ENCODE measurements at places on chromosomes 7 and 10.

DNA sequence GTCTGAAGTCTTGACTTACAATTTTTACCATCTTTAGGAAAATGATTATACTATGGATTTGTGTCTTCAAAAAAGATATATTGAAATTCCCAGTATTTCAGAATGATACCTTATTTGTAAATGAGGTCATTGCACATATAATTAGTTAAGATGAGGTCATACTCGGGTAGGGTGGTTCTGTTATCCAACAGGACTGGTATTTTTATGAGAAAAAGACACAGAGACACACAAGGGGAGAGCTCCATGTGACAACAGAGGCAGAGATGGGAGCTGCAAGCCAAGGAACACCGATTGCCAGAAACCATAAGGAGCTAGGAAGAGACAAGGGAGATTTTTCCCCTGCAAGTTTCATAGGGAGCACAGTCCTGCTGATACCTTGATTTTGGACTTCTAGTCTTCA, 356.9 kb downstream of the ARL4A start:
- no peak for DNase-seq

DNA sequence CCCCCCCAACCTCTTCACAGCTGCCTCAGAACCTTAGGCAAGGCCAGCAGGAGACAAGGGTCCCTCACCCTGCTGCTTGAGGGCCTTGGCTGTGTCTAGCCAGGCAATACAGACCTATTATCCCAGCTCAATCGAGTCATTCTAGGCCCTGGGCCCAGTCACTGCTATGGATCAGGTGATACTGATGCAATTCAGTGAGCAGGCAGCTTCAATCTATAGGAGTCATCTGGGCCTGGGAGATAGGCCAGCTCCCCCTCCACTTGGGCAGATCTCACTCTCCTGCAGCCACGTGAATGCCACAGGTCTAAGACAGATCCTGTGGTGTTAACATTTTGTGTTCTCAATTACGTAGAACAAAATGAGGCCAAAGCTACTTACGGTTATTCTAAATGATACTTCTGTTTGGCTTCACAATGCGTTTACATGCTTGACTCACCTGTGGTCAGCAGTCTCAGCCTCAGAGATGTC, 68.0 kb upstream of the LRRC4 start:
- DNase-seq: no peak

DNA sequence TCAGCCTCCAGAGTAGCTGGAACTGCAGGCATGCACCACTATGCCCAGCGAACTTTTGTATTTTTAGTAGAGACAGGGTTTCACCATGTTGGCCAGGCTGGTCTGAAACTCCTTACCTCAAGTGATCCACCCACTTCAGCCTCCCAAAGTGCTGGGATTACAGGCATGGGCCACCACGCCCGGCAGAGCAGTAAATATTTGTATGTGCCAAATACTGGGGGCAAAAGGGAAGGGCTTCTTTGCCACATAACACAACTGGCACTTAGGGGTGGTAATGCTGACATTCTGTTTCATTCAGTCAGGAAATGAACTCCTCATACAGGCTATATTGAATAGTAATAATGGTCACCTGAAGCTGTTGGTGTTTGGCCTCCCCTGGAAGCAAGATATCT, 41.6 kb downstream of the ACSM6 start:
- DNase-seq: no peak

DNA sequence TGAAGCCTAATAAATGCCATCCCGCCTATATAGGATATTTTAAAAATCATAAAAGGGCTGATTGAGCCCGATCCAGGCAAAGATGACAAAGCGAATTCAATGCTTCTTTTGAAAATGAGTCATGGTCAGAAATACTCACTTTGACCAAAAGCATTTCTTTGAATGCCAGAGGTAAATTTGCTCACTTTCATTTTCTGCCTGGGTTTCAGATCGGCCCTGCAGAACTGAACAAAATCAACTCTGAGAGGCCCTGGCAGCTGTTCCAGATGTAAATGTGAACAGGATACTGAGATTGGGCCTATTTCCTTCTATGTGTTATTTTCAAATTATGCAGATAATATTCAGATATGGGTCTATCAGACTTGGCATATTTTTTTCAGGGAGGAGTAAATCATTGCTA, 114.8 kb upstream of the ARID5B start:
- no peak for DNase-seq

- DNase-seq: no peak
These were observed 7.7 kb downstream of the CLCN1 start for GRCh38 chr7:143323653-143324052.

GRCh38 chr10:118865998-118866693, 111.4 kb upstream of the CACUL1 start:
- no peak for DNase-seq

- DNase-seq: no peak
These were observed 1.1 kb upstream of the PPP1R9A start for GRCh38 chr7:94906065-94906851.

GRCh38 chr10:11339660-11340059, 271.8 kb downstream of the USP6NL start:
- no peak for DNase-seq

GRCh38 chr7:3949242-3949640, 648.2 kb downstream of the SDK1 start:
- no peak for DNase-seq

DNA sequence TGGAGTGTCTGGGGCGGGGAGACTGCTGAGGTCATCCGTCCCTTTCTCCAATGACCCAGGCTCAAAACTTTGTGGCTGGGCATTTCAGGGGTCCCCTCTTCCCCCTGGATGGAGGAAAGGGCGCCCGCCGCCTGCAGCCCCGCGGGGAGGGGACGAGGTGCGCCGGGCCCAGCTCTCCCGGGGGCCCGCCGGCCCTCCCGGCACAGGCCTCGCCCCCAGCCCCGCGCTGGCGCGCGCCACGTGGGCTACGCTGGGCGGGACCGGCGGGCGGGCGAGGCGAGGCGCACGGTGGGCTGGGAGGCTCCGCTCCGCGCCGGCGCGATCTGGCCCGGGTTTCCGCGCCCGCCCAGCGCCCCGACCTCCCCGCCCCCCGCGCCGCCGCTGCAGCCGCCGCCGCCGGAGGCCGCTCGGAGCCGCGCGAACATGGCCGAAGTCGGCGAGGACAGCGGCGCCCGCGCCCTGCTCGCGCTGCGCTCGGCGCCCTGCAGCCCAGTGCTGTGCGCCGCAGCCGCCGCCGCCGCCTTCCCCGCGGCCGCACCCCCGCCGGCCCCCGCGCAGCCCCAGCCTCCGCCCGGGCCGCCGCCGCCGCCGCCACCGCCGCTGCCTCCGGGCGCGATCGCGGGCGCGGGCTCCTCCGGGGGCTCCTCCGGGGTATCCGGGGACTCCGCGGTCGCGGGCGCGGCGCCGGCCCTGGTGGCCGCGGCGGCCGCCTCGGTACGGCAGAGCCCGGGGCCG, at the start of gene FOXK1:
Gene FOXK1, plus strand, starts transcription at position 410 of the 735 bp plus-strand sequence. Its CDS starts 14 bp downstream, at position 424.
- peak; percentile 67 for DNase-seq

- DNase-seq: peak; percentile 37
These were observed 8.3 kb upstream of the ATP6V0E2 start for GRCh38 chr7:149865437-149865836.

DNA sequence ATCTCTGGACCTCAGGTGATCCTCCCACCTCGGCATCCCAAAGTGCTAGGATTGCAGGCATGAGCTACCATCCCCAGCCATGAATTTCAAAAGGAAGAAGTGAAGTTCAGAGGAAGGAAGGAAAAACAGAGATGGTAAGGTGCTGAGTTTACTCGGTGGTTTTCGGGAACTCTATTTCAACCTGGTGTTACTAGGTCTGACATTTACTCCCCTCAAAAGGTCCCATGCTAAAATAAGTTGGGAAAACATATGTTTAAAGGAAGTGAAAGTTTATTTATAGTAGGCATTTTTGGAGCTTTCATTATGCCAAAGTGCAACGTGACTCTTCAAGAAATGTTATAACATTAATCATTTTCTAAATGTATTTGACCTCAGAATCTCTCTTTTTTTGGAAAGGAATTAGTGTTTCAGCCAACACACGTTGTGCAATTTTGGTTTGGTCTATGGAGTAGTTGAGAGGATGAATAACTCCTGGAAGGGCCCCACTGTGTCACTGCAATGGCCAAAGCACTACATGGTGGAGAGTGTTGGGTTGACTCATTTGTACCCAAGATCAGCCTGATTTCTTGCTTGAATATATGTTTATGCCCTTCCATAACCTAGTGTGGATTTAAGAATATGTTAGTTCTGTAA, 114.7 kb upstream of the FAM171A1 start:
- no peak for DNase-seq

- DNase-seq: no peak
These were observed 21.7 kb upstream of the MALSU1 start for GRCh38 chr7:23277359-23277989.

DNA sequence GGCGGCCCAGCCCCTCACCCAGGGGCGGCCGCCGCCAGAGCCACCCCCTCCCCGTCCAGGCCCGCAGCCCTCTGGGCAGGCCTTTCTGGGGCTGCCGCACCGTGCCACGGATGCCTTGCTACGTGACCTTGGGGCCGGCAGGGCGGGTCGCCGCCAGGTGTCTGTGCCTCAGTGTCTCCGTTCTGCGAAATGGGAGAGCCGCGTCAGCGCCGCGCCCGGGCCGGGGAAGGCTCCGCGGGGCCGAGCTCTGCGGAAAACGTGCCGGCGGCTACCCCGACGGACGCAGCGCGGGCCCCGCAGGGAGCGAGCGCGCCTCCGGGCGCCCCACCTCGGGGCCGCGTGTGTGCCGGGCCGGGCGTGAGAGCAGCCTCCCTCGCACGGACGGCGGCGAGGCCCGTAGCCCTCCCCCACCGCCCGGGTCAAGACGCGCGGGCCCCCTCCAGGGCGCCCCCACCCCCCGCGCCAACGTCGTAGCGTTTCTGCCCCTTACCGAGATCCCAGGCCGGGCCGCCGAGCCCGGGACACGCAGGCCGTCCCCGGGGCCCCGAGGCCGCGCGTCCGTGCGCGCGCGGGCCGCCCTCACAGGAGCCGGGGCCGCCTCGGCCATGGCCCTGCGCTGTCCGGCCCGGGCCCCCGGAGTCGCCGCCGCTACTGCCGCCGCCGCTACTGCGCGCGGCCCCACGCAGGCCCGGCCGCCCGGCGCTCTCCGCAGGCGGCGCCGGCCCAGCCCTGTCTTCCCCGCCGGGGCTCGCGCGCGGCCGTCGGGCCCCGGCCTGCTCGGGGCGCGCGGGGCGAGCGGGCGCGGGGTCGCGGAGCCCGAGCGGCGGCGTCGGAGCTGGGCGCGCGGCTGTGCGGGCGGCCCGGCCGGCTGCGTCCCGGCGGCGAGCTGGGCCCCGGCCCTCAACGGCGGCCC, 1.1 kb downstream of the ZNF777 start:
- no peak for DNase-seq

DNA sequence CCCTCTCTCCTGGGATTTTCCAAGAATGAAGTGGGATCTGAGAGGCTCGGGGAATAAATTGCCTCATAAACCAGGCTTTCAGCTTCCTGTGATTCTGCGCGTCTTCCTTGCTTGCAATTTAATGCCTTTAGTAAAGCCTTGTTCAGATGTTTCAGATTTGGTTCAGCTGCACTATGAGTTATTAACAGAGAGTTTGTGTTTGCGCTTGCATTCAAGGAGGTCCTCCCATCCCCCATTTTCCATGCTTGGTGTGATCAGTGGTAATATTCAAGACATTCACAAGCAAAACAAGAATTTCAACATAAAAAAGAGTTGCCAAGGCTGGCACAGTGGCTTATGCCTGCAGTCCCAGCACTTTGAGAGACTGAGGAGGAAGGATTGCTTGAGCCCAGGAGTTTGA, 1068.9 kb downstream of the TYW1 start:
- no peak for DNase-seq

DNA sequence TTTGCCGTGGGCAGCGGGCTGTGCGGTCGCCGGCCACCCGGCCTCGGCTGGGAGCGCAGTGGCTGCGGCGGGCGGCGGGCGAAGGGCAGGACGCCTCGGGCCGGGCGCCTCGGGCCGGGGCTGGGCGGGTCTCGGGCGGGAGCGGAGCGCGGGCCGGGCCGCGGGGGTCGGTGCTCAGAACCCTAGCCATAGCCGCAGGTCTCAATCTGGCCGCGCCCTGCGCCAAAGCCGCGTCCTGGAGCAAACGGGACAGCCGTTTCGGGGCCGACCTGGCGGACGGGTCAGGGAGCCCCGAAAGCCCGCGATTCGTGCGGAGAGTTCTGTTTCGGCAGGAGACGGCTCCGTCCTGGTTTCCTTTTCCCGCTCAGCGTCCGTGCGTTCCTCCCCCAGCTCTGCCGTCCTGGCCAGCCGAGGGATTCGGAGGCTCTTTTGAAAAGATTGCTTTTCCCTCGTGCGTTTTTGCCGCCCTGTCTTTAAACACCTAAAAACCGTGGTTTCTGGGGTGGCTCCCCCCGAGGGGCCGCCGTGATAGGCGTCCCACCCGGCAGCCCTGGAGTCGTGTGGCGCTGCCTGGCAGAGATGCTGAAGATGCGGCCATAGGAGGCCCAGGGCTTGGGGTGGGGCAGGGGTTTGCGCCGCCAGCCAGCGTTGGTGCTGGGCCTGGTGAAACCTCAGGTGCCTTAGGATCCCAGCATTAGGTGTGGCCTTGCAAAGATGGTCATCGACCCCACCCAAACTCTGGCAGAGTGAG, 727 bp downstream of the RET start:
- no peak for DNase-seq

DNA sequence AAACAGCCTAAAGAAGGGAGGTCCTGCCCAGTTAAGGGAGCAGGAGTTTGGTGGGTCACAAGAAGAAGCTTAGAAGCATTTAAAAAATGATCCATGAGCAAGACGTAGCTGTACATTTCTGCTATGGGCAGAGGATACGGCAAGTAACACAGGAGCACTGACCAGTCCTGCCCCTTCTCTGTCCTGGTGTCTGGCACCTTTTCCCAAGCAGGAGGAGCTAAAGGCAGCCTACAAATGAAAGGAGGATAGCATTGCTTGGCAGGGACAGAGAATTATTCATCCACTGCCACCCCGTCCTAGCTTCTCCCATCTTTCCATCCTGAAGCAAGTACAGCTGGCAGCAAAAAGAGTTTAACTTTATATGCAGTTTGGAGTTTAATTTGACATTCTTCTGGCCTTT, 1077.6 kb downstream of the TYW1 start:
- DNase-seq: no peak

DNA sequence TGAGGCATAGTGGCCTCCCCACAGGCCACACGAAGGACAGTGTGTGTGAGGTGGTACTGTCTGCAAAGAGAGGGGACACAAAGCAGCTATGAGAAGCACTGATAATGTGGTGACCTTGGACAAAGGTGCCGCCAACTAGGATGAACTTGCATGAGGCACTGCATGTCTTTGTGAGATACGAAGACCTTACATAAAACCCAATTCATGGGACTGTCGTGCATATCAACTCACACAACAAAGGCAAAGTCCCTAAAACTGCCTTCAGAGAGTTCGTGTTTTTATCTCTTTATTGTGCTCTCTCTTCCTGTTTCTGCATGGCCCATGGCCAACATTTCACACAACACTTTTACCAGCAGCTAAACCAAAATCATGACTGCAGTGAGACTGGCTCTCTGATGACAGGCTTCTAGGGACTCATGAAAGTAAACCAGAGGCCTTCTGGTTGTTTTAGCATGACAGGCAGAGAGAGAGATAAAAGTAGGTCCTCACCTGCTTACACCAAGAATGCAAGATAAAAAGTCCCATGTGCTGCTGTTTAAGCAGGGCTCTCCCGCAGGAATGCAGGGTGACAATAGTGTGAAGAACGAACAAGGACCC, 347.8 kb downstream of the ELMO1 start:
- no peak for DNase-seq

GRCh38 chr10:73899423-73899822, 11.5 kb upstream of the PLAU start:
- no peak for DNase-seq

All from stimulated activated CD8-positive, alpha-beta memory T cell treated with anti-CD3 and anti-CD28 coated beads, Interleukin-2, amount 100 ng/mL, for 1 hour (primary cell).